ENCODE measurements at places on chromosomes 5 and 9.

DNA sequence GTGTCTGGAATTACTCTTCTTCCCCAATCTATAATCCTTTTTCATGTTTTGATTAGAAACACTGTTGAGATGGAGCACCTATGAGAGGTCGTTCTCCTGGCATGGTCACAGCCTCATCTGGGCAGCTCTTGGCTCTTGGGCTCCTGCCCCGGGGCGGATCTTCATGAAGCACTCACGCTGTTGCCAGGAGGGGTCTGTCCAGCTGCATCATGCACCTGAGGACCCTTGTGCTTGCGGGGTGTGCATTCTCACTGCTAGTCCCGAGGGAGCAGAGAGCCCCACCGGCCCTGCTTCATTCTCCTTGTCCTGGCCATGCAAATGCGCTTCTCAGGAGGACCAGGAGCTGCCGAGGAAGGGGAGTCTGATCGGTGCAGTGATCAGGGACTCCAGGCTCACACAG lies 117.6 kb upstream of the S1PR3 start:
- no peak for DNase-seq

DNA sequence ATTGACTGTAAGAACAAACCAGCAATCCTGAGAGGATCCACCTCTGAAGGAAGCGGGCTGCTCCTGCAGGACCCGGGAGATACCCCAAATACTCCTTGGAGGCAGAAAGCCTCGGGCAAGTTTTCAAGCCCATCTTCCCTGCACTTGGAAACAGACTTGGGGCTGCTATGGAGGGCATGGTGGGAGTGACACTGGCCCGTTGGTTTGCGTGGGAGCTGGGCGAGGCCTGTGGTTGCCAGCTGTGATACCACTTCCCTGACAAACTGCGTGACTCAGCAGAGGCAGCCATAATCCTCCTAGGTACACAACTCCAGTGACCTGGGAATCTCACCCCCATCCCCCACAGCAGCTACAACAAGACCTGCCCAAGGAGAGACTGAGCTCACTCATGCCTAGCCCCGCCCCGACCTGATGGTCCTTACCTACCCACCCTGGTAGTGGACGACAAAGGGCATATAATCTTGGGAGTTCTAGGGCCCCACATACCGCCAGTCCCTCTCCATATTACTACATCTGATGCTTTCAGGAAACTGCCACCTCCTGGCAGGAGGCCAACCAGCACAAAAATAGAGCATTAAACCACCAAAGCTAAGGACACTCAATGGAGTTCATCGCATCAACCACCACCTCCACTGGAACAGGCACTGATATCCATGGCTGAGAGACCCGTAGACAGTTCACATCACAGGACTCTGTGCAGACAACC lies 38.1 kb upstream of the VLDLR start:
- DNase-seq: no peak

DNA sequence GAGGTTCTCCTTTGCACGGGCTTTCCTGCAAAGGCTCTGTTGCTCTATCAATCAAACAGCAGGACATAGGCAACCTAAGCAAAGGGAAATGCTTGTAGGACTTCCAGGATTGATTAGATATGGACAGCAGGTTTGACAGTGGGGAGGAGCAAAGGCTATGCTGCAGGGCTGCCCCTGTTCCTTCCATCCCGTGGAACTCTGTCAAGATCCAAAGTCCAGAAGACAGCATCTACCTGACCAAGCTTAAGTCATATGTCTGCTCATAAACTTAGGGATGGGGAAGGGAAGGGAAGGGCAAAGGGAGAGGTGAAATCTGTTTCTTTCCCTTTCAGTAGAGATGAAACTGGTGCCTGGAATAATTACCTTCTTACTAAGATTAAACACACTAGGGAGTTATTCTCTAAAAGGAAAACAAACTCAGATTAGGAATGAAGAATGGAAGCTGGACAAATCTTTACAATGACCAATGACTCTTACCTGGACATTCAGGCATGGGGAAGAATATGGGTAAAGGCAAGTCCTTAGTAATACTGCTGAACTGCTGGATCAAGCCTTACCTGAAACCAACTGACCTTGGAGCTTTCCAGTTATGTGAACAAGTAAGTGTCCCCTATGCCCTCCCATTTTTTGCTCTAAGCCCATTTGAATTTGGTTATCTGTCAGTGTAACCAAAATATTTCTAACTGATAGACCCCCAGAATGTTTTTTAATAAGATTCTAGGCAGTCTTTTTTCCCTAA lies 8.4 kb upstream of the ACOT12 start:
- no peak for DNase-seq

- DNase-seq: no peak
Measured at GRCh38 chr9:12934545-12935272, 159.9 kb downstream of the LURAP1L start.

GRCh38 chr5:132669966-132670882 lies 3.6 kb upstream of the IL4 start:
- no peak for DNase-seq

- DNase-seq: no peak
Measured at GRCh38 chr5:151244206-151244605, 8.8 kb upstream of the GM2A start.

GRCh38 chr5:124847907-124848306 lies 101.5 kb upstream of the ZNF608 start:
- no peak for DNase-seq

DNA sequence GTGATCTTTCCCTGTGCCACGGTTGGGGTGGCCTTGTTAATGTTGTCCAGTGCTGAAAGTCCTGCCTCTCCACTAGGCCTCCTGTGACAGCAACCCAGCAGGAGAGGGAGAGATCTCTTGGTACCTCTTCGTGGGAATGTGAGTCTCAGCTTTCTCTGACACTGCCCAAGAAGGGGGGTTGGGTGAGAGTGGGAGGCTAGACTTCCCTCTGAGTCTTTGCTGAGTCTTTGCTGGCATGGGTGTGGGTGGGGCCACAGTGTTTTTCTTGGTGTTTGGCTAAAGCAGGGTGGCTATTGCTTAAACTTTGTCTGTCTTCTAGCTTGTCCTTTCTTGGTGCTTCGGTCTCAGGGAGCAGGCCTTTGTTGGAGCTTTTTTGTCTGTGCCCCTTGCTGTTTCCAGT lies 145.6 kb downstream of the GNA14 start:
- DNase-seq: no peak

GRCh38 chr5:135103575-135103853 lies 69.5 kb upstream of the PITX1 start:
- DNase-seq: no peak

- no peak for DNase-seq
Measured at GRCh38 chr5:143653256-143653655, 158.7 kb upstream of the HMHB1 start.

GRCh38 chr5:126978258-126978657 lies 52.1 kb downstream of the MARCHF3 start:
- DNase-seq: no peak

DNA sequence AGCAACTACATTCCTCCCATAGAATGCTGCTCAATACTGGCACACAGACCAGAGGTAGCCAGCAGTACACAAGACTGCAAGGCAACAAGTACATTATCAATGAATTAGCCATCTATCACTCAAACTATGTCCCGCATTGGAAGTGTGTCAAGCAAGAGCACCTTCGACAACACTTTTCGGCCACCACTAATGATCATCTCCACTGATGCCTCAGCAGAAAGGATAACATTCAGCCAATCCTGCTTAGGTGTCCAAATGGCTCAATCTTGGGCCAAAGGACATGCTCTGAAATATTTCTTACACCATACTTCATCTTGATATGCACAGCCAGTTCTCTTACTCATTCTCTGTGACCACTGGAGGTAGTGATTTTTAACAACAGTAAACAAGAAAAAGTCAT lies 25.0 kb downstream of the SKP1 start:
- no peak for DNase-seq

DNA sequence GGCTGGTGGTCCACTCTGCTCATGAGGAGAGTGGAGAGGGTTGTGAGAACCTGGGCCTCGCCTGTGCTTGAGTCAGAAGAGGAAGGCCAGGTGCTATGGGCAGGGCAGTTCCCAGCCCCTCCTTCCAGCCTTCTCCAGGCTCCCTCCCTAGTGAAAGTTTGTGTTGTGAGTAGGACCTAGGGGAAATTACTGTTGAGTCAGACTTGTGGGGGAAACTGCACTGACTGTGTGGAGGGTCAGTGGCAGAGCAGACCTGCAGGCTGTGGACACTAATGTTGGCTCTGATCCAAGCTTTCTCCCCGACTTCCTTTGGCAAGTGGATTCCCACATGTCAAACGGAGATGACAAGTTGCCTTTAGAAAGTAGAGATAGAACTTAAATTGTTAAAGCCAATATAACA lies 102.6 kb downstream of the ARHGAP26 start:
- DNase-seq: no peak

GRCh38 chr5:107428303-107428813 lies 242.4 kb downstream of the EFNA5 start:
- DNase-seq: no peak

DNA sequence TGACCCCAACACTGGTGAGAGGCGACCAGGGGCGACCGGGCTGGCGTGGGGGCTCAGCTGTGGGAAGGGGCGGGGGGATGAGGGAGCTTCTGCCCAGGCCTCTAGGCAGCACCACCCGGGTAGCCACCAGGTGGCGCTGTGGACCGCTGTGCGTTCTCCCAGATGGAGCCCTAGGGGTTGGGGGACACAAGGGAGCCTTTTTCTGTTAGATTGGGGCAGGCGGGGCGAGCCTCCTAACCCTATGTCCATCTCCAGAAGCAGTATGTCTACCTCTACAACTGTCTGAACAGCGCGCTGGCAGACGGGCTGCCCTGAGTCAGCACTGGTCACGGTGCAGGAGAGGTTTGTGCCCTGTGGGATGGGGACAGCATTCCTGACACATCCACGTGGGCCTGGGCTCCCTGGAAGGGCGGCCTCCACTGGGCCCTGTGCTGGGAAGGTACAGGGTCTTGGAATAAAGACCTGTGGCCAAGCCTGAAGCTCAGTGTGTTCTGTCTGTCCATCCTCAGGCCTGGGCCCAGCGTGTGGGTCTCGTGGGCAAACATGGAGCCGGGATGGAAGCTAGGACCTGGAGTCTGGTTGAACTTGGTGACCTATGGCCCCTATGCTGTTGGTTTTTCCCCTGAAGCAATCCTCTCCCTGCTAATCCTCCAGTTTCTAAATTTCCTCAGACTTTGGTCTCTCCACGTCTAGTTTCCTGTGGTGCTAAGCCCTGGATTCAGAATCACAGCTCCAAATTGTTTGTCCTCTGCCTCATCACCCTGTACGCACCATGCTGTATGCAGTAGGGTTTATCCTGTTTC lies 23.1 kb upstream of the SPTLC1 start:
- peak; percentile 46 for DNase-seq

- DNase-seq: no peak
Measured at GRCh38 chr5:157362012-157362411, 96.1 kb downstream of the CYFIP2 start.

DNA sequence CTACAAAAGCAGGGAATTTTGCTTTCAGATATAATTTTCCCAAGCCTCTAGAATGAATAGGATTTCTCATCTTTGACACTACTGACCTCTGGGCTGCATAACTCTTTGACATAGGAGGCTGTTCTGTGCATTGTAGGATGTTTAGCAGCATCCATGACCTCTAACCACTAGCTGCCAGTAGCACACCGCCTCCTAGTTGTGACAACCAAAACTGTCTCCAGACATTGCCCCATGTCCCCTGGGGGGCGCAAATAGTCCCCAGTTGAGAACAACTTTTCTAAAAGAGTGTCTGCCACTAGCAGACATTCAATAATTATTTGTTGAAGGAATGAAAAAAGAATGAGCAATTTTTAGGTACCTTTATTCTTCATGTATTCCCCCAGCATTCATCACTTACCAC lies 51.8 kb downstream of the POU4F3 start:
- no peak for DNase-seq

GRCh38 chr9:126532951-126533925 lies 80.5 kb upstream of the LMX1B start:
- DNase-seq: no peak

DNA sequence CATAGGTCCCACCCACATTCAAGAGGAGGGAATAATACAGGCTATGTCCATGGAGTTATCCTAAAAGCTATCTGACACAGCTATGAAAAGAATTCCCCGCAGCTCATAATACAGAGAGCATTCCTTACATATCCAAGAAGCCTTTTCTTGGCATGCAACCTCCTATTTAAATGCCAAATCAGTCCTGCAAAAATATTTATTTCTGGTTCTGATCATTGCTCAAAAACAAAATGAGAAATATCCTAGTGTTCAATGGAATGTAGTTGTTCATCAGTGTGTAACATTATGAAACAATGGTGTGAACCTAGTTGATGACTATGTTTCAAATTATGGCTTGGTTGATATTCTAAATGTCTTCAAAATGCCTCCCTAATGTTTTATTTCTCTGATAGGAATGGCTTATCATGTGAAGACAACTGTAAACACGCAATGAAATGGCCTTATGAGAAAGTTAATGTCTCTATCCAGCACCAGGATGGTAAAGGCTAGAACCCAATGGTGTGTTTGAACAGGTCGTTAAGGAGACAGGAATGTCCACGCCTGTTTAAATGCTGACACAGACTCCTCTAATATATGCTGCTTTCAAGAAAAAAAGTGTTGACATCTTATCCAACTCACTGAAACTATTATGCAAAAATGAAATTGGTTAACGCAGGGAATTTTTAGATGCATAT lies 126.7 kb upstream of the CDH6 start:
- DNase-seq: no peak

GRCh38 chr5:66382152-66382551 lies 214.0 kb upstream of the MAST4 start:
- DNase-seq: no peak

DNA sequence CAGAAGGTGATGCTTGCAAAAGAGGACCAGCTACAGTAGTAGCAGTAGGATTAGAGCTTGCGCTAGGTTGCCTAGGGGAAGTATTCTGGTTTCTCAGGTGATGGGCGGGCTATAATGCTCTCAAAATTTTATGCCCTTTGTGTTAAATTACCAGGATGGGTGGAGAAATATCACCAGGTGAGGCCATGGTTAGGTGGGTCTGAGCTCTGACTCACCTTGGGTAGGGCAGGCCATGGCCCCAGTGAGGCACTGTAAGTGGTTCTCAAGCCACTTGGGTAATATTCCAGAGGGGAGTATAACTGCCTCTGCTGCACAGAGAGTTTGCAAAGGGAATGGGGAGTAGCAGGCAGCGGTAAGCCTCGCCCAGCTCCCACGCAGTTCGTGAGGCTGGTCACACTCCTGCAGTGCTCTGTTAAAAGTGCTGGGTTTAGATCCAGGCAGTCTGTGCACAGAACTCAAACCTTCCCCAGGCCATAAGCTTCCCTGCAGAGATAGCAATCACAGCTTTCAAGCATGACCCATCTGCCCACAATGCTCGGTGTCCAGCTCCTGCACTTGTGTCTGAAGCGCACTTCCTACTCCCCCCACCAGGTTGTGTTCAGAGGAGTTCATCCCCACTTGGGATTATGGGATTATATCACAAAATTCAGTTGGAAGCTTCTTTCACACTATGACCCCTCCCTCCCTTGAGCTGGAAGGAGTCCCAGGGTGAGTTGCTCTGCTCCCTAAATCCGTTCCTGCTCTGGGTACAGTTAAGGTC lies 575.0 kb downstream of the CHSY3 start:
- DNase-seq: no peak

Data from activated naive CD8-positive, alpha-beta T cell treated with anti-CD3 and anti-CD28 coated beads, Interleukin-2, amount 50 U/mL, for 16 hours (primary cell).